ENCODE measurements at places on chromosomes 5 and 9.

GRCh38 chr9:113309204-113309813 is 6.1 kb upstream of the RNF183 start:
- DNase-seq, result no peak

DNA sequence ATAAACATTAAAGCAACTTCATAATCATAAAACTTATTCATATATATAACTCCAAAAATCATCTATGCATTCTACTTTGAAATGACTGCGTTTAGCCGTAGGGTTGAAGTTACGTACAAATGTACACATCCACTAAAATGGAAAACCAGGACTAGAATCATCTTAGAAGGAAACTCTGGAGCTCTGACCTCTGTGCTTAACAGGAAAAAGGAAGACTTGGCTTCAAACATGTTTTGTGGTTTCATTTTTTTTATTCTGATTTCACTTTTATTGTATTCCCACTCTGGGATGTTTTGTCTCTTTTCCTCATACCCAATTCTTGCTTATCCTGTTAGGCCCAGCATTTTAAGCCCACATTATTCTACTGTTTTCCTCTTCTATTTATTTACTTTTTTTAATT is 44.9 kb downstream of the GRAMD2B start:
- DNase-seq, result no peak

GRCh38 chr5:173316339-173317020 is 11.7 kb downstream of the STC2 start:
- no peak for DNase-seq

GRCh38 chr9:1083325-1083913 is 33.3 kb downstream of the DMRT2 start:
- DNase-seq, result no peak

GRCh38 chr9:114887963-114888362 is 42.4 kb downstream of the TNFSF8 start:
- no peak for DNase-seq

- no peak for DNase-seq
Observed at GRCh38 chr5:4905674-4906520, 234.2 kb upstream of the ADAMTS16 start.

Data from NK-92 treated with Interleukin-12 subunit alpha and Interleukin-12 subunit beta, amount 100 ng/mL, for 24 hours (cell line).